Activated B cell treated with CpG ODN at 0.5 μM for 24 hours (primary cell): ENCODE measurements at places on chromosomes 16 and 17.

DNA sequence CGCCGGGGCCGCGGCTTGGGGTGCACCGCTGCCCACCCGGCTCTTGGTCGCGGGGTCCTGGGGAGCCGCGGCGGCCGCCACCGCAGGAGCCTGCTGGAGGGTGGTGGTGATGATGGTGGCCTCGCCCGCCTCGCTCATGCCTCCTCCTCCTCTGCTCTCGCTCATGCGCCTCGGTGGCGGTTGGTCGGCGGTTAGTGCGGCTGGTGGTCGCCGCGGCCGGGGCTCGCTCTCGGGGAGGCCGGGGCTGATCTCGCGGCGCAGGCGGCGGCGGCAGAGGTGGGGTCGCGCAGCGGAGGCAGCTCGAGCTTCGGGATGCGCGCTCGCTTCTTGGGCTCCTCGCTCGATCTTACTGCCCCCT, 41.6 kb downstream of the AHSP start:
- no peak for DNase-seq

DNA sequence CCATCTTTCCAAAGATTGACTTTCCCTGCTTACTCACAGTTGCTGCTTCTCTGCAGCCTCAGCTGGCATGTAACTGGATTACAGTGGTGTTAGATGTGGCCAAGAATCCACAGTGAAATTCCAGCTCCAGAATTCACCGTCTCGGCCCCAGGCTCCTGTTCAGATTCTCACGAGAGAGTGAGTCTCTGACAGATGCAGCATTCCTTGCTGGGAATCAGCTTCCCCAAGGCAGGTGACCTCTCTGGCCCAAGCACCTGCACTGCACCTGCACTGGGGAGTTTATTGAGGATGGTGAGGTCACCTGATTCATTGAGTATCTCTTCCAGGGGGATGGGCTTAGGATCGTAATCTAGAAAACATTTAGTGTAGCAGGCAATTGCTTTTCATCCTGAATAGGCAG, 600.5 kb upstream of the RBFOX1 start:
- DNase-seq = no peak

GRCh38 chr17:42271006-42271778, 5.0 kb downstream of the STAT5B start:
- DNase-seq = no peak

- DNase-seq = no peak
These were observed 10.9 kb downstream of the CLUH start for GRCh38 chr17:2700491-2701141.

- DNase-seq = no peak
These were observed 59.8 kb downstream of the TUBD1 start for GRCh38 chr17:59832883-59833379.

- no peak for DNase-seq
These were observed 52.5 kb upstream of the WSB1 start for GRCh38 chr17:27241346-27241946.

GRCh38 chr16:67196881-67197280, 2.0 kb upstream of the ELMO3 start:
- no peak for DNase-seq

- no peak for DNase-seq
These were observed 8.0 kb upstream of the RNF112 start for GRCh38 chr17:19403021-19403420.

DNA sequence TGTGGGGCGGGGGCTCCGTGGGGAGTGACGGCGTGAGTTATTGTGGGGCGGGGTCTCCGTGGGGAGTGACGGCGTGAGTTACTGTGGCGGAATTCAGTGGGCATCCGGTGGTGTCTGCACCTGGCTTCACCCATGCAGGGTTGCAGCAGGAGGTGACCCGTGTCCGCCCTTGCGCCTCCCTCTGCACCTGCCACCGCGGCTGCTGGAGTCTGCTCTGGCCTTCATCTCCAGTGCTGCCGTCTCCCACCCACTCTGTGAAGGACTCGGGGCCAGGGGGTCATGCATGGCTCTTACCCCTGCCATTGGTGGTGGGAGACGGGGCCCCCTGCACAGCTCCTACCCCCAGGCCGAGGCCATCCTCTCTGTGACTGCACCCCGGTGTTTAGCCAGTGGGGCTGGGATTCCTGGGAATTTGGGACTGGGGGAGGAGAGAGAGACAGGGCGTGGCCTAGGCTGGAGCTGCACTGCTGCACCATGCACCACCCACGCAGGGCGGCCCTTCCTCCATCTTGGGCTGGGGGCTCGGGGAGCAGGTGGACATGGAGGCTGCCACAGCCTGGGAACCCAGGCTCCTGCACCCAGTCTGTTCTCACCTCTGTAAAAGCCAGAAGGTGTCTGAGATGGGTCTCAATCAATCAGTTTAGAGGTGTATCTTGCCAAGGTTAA, 1.3 kb upstream of the PABPN1L start:
- no peak for DNase-seq

GRCh38 chr16:54006693-54007092, 279.9 kb downstream of the IRX3 start:
- DNase-seq = no peak

GRCh38 chr16:85524630-85525419, 88.3 kb upstream of the GSE1 start:
- no peak for DNase-seq

DNA sequence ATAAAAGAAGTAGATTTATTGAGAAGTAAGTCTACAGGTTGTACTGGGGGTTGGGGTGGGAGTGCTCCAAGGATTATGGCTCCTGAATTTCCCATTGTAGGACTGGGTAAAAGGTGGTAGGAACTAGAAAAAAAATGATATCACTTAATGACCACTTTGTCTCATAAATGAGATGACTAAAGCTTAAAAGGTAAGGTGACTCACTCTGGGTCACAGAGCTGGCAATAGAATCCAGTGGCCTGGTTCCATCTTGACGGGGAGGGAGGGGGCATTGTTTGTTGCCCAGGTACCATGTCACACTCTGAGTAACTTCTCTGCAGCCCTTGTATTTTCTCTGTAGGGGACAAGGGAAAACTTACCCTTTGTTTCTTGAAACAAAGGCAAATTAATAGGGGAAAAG, 126.1 kb downstream of the PITPNC1 start:
- no peak for DNase-seq

DNA sequence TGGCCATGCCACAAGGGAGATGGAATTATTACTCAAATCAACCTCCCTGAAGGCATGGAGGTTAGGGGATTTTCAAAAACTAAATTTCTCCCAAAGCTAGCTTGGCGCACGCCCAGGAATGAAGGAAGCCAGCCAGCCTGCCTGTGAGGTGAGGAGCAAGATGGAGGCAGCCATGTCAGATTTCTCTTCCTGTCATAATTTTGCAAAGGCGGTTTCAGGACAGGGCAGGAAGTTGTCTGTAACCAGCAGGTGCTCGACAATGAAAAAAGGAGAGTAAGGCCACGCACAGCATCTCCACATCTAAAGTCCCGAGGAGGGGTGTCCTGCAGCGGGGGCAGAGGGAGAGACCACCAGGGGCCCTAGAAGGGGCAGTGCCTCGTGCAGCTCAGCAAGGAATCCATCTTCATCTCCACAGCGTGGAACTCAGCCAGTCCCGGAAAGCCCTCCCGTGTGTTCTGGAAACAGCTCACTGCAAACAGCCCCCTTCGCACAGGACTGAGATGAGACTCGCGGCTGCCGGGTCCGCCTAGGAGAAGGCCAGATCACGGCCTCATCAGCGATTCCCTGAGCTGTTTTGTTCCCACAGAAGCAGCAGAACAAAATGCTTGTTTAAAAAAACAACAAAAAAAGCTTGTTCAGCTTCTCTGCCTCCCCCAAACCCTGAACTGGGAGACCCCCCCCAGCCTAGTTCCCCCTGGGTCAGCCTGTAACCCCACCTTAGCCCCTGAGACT, 47.8 kb downstream of the SLC7A5 start:
- DNase-seq = no peak

DNA sequence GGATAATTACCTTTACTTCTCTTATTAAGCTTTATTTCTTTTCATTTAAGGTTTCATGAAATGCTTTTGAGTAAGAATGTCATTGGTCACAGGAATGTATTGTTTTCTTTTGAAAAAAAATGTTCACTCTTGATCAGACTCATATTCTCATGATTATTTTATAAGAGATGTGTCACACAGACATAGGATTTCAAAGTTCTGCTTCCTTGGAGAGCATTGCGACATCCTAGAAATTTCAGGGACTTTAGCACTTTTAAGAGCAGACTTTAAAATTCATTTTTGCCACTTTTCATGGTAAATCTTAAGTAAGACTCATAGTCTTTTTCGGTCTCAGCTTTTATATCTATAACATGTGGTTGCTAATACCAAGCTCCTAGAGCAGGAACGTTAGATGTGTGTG, 314.7 kb downstream of the CDH8 start:
- DNase-seq = no peak

- DNase-seq = no peak
These were observed 27.1 kb upstream of the ANKFN1 start for GRCh38 chr17:56125830-56126819.
